ENCODE measurements at places on chromosomes 3 and 15.

- DNase-seq = no peak
Measured at GRCh38 chr3:185069037-185070030, 83.5 kb downstream of the C3orf70 start.

- DNase-seq = no peak
Measured at GRCh38 chr3:128813097-128813496, 66.3 kb upstream of the ACAD9 start.

DNA sequence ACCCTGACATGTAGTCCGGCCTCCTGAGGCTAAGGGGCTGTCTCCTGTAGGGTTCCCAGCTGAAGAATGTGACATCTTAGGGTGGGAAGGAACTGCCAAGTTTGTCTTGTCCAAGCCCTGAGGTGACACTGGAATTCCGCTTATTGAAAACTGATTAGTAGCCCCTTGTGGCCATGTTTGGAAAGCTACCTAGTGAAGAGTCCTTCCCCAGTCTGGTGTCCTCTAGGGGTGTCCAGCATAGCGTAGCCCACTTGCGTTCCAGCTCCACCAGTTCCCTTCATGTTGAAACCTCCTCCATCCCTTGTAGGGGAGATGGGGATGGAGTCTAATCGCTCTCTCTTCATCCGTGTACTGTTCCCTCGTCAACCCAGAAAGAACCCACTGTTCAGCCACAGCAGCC is 79.5 kb downstream of the CHDH start:
- DNase-seq = no peak

DNA sequence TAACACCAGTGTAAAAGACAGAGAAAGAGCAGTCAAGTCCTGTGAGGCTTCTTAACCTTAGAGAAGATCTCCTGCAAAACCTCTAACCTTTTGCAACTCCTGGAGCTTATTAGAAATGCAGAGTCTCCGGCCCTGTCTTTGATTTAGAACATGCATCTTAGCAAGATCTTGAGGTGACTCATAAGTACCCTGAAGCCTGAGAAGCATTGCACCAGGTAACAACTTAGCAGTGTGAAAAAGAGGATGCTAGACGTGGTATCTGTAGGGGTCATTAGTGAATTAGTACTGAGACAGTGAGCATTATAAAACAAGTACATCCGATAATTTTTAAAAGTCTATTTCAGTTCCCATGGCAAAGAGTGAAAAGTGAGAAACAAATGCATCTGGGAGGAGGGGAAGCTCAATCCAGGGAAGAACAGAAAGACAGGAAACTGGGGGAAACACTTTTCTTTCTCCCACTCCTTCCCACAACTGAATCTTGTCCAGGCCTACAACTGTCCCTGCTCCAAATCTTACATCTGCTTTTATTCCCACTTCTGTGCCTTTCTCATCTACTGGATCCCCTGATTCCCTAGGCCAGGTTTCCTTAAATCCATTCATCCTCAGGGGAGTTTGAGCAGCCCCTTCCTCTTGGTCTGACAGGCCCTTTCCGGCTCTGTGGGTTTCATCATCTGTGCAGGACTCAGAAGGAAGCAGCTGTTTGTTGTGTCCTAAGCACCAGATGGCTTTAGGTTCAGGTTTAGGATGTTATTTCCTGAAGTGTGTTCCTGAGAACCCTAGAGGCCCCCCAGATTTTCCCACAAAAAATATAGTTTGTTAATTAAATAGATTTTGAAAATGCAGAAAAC is 128.1 kb upstream of the IL12A start:
- DNase-seq = no peak

DNA sequence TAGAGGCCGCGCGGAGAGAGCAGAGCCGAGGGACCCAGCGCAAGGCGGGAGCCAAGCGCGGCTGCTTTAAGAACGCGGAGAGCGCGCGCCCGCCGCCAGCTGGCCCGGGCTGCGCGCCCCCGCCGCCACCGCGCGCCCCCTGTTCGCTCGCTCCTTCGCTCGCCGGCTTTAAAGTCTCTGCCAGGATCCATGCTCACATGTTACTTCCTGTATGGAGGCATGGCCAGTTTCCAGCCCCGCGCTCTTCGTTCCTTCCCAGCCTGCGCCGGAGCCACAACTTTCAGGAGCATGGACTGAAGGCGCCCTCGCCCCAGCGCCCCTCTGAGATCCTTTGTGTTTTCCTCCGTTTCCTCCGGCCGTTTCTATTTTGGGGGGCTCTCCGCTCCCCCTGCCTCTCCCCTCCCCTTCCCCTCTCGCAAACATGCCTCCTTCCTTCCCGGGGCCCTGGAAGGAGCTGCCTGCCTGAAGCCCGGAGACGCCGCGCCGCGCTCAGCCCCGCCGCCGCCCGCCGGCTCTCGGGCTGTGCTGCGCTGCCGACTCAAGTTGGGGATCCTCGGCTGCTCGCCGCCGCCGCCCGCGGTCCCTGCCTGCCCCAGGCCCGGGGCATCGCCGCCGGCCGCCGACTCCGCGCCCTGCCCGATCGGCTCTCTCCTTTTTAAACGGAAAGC is at the start of gene PTPRG:
TSS of gene PTPRG (plus strand) at position 198 of the 668 bp plus-strand sequence. CDS start 717 bp downstream, outside the sequence.
- peak; percentile 92 for DNase-seq

GRCh38 chr3:189049458-189050236 is 122.1 kb upstream of the TPRG1 start:
- DNase-seq = no peak

DNA sequence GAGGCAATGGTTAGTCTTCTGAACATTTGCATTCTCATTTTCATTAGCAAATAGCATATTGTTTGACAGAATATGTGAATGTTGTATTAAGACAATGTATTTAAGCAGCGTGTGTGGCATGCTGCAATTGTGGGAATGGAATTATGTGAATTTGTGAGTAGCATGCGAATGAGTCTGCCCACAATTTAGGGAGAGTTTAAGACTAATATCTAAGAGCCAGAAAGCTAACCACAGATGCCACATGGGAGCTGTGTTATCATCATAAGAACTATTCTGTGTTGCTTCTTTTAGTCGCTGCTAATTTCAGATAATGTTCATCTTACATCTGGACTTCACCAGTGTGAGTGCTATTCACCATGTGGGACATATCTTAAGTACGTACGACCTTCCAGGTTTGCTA is 494.5 kb downstream of the RBMS3 start:
- DNase-seq = no peak
